Fibroblast of skin of scalp (primary cell): ENCODE measurements at places on chromosomes 3 and 15.

DNA sequence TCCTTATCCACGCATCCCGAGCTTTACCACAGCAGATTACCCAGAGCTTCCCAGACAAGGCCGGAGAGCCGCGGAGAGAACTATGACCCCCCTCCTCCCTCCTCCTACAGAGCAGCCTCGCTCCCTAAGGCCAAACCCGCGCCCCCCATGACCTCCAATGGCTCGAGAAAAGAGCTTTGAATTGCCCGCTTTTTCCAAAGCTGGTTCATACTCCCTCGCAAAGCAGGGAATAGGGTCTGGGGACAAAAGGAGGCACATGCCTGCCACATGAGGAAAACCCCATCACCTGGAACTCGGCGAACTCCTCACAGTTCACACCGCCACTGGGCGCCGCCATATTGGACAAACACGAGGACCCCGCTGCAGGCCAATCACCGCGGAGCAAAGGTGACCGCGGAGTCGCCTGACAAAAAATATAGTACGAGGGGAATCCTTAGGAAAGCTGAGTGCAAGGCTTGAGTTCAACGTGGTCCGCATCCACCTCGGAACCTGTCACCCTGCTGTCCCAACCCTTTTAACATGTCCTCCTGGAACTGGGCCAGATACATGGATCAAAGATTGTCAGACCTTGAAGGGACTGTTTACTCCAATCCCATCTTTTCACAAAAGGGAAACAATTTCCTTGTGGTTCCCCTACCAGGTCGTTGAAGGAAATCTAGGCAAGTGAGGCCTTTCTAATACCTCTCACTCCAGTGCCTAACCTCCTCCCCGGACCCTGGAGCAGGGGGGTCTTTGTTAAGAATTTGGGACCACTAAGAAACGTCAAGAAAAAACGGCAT is at the start of gene MIX23:
MIX23 (minus strand) TSS at position 344 of the 779 bp plus-strand sequence; CDS start at position 337, 7 bp downstream.
- DNase-seq, result peak; percentile 89

GRCh38 chr3:160828880-160829279 is 72.8 kb downstream of the PPM1L start:
- no peak for DNase-seq

DNA sequence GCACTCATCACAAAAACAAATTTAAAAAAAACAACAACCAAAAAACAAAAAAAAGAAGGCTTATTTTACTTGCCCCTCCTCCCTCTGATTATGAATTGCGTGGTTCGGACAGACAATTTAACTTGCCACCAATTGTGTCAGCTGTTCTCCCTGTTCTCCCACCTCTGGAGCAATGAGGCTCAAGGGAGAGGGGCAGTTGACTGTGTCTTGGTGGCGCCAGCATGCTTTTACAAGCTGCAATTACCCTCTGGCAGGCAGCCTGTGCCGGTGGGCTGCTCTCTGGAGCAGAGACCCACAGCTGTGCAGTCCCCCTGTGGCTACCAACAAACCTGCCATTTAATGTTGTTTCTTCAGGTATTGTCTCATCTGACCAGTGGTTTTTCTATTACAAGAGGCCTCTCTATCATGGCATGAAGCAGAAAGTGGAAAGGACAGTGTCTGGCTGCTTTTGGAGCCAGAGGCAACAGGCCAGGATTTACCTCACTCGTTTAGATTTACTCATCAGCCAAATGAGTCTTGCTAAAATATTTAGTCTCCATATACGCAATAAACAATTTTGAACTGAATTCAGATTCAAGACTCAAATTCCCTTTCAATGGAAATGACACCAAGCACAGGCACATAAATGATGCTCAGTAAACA is 192.0 kb upstream of the TPRG1 start:
- no peak for DNase-seq

DNA sequence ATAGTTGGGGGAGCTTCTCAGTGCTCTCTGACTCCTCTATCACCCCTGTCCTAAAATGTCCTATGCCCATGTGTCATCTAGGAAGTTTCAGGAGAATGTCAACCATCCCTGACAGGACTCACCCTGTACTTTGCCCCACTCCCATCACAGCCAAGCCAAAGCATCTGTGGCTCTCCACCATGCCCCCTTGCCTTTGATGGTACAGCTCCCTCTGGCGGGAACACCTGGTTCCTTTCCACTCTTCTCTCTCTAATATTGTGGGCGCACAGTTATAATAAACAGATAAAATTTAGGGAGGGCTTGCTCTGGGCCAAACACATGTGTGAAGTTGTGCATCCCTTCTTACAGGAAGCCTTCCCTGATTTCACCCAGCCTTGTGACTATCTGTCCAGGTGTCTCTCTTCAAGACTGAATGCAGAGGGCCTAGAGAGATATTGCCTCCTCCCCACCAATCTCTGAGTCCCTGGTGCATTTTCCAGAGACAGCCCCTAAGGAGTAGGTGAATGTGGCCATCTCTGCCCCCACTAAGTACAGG is 62.8 kb downstream of the ISG20 start:
- no peak for DNase-seq

DNA sequence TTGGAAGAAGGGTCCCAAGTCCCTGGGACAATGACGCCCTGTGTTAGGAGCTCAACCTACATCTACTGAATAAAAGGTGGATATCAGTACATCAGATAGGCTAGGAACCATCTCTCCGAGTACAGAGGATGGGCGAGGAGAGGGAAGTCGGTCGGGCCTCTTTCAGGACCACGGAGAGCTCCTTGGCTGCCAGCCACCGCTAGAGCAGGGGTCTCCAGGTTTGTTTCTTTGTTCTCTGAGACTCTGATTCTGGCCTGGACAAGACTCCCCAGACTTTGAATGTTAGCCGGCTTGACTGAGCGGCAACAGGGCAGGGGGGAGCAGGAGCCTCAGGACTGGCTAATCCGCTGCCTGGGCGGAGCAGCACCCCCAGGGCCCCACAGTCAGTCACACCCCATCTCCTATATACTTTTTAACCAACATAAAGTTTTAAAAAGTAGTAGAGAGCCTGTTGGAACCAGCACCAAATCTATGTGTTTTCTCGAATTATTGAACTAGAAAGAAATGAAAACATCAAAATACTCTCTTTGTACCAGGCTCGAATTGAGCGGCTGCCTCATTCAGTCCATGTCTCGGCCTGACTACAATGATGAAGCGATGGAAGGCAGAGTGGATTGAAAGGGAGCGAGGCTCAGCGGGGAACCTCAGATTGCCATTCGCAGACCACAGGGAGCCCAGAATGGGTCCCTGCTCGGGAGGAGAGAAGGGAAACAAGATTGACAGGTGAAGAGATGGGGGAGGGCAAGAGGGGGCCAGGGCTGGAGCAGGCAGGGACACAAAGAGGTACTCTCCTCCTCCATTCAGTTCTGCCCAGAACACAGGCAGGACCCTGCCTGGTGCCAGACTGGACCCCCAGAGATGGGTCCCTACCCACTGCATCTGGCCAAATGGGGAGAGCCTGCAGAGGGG is 131.6 kb downstream of the TPRA1 start:
- DNase-seq, result peak; percentile 12

- no peak for DNase-seq
Observed at GRCh38 chr3:194606941-194607340, 26.3 kb downstream of the TMEM44 start.

GRCh38 chr15:48062148-48062872 is 58.5 kb upstream of the SLC24A5 start:
- peak; percentile 17 for DNase-seq

GRCh38 chr3:9180764-9181117 is 68.7 kb downstream of the SRGAP3 start:
- no peak for DNase-seq

GRCh38 chr3:23865595-23866396 is 51.0 kb downstream of the NKIRAS1 start:
- no peak for DNase-seq

GRCh38 chr3:3064297-3064696 is 45.9 kb downstream of the IL5RA start:
- DNase-seq, result no peak

DNA sequence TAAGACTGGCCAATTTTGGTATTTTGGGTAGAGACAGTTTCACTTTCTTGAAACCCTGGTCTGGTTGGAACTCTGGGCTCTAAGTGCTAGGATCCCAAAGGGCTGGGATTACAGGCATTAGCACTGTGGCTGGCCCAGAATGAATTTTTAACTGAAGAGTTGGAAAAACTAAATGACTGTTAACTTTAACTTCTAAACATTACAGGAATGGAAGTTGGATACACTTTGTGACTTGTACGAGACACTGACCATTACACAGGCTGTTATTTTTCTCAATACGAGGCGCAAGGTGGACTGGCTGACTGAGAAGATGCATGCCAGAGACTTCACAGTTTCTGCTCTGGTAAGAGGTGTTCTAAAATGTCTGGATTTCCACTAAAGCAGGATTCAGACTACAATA is 3.5 kb downstream of the EIF4A2 start:
- no peak for DNase-seq

DNA sequence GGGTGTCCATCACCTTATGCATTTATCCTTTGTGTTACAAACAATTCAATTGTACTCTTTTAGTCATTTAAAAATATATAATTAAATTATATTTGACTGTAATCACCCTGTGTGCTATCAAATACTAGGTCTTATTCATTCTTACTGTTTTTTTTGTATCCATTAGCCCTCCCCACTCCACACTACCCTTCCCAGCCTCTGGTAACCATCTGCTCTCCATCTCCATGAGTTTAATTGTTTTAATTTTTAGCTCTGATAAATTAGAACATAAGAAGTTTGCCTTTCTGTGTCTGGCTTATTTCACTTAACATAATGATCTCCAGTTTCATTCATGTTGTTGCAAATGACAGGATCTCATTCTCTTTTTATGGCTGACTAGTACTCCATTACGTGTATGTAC is 16.8 kb downstream of the C3orf20 start:
- no peak for DNase-seq

DNA sequence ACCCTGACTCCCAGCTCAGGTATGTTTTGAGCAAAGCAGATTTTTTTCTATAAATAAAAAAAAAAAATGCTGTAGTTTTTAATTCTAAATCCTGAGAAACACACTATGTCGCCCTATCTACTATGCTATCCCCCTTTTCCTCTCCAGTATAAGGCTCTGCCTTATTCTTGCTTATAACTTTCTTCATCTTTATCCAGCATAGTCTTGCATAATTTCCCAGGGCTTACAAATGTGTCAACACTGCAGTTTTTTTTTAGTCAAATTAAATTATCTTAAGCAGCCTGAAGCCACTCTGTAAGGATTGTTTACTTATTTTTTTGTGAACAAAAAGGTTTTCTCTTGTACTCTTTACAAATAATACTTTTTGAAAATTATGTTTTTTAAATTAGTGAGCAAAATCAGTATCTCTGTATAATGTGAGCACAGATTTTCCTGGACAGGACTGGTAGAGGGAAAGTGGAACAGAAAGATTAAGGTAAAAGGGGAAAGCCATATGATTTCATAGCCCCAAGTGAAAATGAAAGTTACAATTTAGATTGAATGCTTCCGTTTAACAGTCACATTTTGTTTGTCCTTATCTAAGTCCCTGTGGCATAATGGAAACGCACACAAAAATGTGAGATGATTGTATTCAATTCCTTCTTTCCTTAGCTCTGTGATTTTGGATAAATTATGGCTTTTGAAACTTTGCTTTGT is 5.6 kb upstream of the PYDC2 start:
- DNase-seq, result no peak

DNA sequence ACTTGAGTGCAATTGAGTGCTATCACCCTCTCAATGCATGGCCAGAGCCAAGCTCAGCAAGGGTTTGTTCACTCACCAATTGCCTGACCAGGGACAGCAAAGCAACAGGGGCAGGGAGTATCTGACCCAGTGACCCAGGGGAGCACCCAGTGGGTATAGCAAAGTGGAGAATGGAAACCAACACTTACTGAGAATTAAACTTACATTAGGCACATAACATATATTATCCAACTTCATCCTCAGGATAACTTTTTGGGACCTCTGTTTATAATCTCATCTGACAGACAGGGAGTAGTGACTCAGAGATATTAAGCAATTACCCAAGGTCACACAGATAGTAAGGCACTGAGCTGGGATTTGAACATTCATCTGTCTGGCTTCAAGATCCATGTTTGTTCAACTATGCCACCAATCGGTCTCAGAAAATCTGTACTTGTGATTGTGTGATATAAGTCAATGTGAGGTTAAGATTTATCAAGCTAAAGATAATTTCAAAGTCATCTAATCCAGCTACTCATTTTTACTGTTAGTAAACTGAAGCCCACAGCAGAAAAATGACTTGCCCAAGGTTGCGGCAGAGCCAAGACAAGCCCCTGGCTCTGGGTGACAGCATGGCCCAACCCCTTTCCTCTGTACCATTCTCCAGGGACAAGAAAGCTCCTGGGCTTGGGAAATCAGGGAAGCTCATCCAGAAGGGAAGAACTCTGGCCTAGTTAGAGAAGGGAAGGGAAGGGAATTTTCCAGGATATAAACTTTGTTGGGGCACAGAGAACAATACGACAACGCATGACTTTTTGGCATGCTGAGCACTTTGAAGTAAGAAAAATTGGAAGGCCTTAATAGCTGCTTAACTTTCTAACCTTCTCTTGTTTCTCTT is 138.0 kb upstream of the SMAD3 start:
- DNase-seq, result peak; percentile 17

DNA sequence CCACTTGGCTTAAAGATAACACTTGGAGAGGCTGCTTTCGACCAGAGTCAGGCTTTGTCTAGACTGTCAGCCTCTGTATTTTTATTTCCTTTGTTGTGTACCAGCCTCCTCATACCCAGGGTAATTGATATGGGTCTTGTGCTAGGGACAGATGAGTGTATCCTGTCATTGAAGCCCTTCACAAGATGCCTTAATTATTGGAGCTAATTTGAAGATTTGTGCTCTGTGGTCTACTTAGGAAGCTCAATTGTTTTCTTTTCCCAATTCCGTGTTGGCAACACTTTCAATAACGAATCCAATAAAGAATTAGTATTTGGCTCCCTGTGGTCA is 60.5 kb upstream of the DPH6 start:
- no peak for DNase-seq

DNA sequence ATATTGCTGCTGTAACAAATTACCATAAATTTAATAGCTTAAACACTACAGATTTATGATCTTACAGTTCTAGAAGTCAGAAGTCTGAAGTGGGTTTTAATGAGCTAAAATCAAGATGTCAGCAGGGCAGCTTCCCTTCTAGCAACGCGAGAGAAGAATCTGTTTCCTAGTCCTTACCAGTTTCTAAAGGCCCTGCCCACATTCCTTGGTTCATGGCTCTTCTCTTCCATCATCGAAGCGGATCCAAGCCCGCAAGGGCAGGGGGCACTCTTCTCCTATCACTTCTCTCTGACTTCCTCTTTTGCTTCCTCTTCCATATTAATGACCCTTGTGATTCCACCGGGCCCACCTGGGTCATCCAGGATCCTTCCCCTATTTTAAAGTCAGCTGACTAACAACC is 16.1 kb downstream of the MINDY4B start:
- DNase-seq, result no peak

- no peak for DNase-seq
Observed at GRCh38 chr3:182906036-182906435, 74.3 kb downstream of the DCUN1D1 start.

- DNase-seq, result no peak
Observed at GRCh38 chr15:66040211-66040892, 171.1 kb downstream of the RAB11A start.

GRCh38 chr3:1677576-1678156 is 421.0 kb upstream of the CNTN4 start:
- no peak for DNase-seq

- DNase-seq, result no peak
Observed at GRCh38 chr3:142628801-142629200, 32.6 kb downstream of the PLS1 start.

GRCh38 chr3:94513600-94513999 is 450.7 kb downstream of the NSUN3 start:
- no peak for DNase-seq

- DNase-seq, result no peak
Observed at GRCh38 chr3:133448478-133449122, 48.7 kb downstream of the BFSP2 start.

GRCh38 chr3:46730819-46731218 is 13.2 kb upstream of the PRSS50 start:
- no peak for DNase-seq

- DNase-seq, result no peak
Observed at GRCh38 chr3:47294392-47294791, 11.6 kb downstream of the KLHL18 start.
